Uterus (tissue), 4 donors: ENCODE measurements at places on chromosomes 7 and 10.

- DNase-seq, result no peak
Measured at GRCh38 chr7:109354552-109354951, 784.9 kb downstream of the DNAJB9 start.

- DNase-seq, result no peak
Measured at GRCh38 chr7:42469341-42469740, 232.3 kb upstream of the GLI3 start.

- DNase-seq, result no peak
Measured at GRCh38 chr7:129779602-129780256, 168.2 kb downstream of the NRF1 start.

GRCh38 chr10:50576245-50576815 is 47.4 kb downstream of the SGMS1 start:
- DNase-seq, result no peak

- DNase-seq, result no peak
Measured at GRCh38 chr10:35369049-35369611, 32.8 kb downstream of the CCNY start.

DNA sequence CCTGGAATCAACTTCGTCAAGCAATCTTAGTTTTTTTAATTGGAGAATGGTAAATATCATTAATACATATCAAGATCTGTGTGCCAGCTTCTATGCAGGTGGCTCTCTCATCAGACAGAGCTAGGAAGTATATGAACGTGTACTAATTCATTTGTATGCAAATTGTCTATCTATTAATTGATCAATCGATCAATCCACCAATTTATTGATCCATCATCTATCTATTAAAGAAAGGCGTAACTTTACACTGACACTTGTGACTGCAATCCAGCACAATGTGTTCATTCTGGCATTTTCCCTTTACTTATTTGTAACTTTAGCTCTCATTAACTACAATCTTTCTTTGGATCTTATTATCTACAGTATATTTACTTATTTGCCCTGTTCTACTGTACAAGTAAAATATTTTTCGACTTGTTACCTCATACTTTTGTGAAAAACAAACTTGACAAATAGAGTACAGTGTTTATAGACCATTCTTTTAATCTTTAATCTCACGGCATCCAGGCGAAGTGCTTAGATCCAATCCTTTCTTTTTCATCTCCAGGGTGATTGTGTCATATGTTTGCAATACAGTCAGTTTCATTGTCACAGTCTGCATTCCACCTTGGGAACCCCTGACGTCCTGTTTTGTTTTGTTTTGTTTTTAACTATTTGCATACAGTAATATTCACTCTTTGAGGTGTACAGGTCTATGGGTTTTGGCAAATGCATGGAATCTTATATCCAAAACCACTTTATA is 22.0 kb upstream of the GHRHR start:
- DNase-seq, result no peak
